ENCODE measurements at places on chromosomes 1 and 21.

- peak; percentile 65 for DNase-seq
Measured at GRCh38 chr1:92291372-92291999, 7.3 kb downstream of the GLMN start.

- no peak for DNase-seq
Measured at GRCh38 chr1:25554886-25555752, 11.7 kb downstream of the LDLRAP1 start.

DNA sequence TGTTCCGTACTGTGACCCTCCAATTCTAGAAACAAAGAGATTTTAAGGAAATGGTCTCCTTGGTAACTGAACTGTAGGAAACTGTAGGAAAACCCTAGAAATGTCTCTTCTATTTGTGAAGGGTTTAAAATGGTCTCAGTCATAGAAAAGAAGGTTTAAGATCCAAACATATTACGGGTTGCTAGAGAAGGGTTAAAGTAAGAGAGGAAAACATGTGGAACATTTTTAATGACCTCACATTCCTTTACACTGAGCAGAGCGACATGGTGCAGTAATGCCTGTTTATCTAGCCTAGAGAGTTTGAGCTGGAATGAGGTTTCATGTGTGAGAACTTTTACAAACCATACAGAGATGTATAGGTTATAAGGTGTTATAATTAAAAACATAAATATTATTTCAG lies 36.9 kb upstream of the C1orf105 start:
- peak; percentile 42 for DNase-seq

DNA sequence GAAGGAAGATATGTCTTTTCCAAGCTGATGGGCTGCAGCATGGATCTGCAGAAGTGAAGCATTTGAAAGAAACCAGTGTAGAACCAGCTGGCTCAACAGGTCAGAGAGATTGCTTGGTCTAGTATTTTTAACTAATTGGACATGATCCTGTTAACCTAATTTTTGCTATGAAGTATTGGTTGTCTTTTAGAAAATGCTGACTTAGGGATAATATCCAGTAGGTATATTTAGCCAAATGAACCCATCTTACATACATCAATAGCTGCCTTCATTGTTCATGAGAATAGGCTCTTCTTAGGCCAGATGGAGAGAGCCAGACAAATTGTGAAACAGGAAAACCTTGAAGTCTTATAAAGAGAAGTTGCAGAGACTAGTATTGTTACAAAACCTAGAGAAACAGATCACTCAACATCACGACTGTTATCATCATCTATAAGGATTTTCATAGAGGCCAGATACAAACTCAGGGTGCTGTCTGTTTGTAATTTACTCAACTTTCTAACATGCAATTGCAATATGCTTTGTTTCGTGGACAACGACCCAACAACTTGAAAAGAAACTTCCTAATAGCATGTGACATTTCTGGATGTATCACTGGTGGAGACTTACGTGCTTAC lies 148.2 kb downstream of the DISC1 start:
- no peak for DNase-seq

DNA sequence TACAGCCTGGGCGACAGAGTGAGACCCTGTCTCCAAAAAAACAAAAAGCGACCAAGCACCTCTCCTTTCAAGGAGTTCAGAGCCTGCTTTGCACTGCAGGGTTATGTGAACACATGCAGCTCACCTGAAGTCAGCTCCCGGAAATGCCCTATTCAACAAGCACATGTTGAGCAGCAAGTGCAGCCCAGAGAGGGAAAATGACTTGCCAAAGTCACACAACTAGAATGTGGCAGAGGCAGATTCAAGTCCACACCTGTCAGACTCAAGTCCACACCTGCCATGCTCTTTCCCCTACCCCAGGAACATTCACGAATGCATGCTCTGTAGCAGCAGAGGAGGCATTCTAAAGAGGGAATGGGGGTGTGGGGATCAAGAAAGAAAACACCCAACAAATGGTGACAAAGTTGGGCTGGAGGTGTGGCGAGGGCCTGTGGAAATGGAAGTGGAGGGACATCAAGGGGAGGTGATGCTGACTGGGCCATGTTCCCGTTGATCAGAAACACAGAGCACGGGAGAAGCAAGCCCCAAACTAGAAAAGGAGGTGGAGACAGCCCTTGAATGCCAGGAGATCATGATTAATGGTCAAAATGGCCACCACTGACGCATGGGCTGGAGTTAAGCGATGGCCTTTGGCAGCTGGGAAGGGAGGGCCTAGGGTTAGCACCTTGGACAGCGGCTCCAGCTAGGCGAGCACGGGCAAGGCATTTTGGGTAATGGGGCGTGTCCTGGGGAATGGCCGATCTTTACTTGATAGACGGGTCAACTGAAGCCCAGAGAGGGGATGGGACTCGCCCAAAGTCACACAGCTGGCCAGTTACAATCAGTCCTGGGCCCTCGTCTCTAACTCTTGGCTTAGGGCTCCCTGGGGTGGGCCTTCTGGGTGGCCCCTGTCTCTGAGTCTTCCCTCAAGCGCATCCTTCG lies 21.5 kb downstream of the RAP1GAP start:
- no peak for DNase-seq

GRCh38 chr1:167820684-167821355 lies 93.1 kb downstream of the ADCY10 start:
- DNase-seq = no peak

DNA sequence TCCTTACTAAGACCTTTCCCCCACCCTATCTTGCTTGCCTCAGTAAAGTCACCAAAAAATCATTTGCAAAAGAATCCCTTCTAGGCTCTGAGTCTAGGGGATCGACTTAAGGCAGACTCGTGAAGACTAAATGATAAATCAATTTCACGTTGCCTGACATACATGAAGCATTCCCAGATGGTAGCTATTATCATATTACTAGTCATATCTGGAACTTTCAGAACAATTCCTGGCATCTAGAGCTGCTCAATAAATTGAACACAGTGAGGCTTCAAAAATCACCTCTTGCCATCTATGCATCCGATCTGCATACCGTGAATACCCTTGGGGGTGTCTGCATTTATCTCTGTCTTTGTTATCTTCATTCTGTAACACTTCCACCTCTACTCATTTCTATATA lies 49.6 kb upstream of the DAB1 start:
- no peak for DNase-seq

DNA sequence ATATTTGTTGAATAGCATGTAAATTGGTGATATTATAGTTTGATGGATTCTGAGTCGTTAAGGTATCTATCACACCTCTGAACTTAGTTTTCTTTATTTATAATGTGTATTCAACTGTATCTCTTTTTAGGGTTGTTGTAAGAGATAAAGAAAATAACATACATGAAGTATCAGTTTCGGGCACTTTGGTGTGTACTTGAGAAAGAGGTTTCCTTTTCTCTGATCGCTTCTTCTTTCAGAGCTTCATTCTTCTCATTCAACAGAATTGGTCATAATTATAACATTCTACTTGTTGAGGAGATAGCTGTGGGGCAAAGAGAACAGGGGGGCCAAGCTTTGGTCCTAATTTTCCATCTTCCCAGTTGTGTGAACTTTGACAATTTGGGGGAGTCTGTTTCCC lies 508.0 kb downstream of the PLPP3 start:
- no peak for DNase-seq

- no peak for DNase-seq
Measured at GRCh38 chr1:67983867-67984266, 66.6 kb downstream of the DIRAS3 start.

- no peak for DNase-seq
Measured at GRCh38 chr1:233971753-233972152, 67.3 kb downstream of the SLC35F3 start.

DNA sequence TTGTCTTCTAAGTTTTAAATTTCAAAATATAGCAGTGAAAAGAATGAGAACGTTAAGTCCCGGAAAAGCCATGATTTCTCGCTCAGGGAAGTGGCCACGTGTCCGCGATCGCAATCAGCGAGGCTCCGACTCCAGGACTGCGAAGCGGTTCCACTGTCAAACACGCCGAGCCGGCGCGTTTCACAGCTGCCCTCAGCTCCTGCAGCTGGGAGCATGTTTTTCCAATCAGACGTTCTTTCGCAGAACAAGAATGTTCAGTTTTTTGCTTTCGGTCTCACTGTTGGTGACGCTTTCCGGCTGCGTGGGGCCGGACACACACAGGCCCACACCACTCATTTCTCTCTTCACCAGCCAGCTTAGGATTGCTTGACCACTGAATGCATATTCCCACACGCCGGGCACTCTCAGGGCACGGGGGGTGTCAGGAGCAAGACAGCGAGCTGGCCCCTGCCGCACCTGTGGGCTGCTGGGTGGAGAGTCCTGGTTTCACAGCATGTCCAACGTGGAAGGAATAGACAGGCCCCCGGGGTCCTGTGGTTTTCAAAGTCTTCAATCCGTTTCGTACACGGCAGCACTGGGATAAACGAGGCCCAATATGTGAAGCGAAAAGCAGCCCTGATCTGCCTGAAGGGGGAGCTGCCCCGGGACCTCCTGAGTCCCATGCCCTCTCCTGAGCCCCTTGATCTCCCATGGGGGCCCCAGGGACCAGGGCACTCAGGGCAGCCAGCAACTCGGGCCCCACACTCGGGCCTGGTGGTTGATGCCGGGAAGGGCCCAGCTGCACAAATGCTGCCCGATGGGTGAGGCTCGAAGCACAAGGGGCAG lies 47.3 kb upstream of the COL18A1 start:
- no peak for DNase-seq

Data from astrocyte of the cerebellum (primary cell).